ELF-1 (cell line): ENCODE measurements at places on chromosomes 7 and 10.

DNA sequence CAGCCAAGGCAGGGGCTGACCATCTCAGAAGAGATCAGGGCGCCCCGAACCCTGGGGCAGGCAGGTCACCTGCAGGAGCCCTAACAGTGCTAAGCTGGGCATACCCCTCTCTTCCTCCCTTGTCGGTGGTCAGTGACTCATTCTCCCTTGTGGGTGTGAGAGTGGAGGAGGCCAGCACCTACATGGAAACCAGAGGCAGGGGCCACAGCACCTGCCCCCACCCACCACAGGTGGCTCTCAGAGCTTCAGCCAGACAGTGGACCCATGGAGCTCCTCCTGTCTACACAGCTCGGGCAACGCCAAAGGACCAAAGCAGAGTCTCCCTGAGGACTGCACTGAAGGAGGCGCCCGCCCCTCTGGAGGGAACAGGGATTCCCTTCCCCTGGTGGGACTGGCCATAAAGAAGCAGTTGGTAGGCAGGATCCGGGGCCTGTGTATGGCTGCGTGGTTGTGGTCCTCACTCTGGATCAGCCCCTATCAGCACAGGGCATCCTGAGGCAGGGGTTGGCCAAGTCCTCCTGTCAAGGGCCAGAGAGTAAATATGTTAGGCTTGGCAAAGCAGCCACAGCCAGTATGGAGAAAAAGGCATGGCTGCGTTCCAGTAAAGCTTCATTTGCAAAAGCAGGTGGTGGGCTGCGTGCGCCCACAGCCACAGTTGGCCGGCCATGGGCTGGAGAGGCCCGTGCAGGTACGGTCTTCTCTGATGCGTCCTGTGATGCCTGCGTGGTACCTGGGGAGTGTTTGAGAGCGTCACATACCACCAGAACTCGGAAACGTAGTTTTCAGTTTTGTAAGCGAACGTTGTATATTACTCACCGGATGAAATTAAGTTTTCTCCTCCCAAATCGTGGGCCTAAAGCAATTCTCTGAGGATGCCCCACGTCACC lies 198.2 kb downstream of the EBF3 start:
- DNase-seq = no peak

DNA sequence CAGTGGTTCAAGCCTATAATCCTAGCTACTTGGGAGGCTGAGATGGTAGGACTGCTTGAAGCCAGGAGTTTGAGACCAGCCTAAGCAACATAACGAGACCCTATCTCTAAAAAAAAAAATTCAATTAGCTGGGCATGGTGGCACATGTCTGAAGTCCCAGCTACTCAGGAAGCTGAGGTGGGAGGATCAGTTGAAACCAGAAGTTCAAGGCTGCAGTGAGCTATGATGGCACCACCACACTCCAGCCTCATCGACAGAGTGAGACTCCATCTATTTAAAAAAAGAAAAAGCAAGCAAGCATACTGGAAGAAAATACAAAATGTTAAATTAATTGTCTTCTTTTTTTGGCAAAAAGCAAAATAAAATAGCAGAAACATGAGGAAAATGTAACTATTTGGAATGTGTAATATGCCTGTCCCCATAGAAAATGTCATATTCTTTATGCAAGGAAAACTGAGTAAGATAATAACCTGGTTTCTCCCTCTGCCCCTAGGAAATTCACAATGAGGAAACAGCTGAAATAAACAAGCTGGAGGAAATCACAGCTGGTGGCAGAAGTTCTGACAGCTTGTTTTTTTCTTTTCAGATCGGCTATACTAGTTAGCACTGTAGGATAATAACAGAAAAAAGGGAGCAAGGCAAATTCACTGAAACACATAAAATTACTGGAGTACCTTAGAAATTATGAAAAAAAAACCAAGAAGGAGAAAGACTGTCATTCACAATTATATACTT lies 48.5 kb downstream of the HERPUD2 start:
- no peak for DNase-seq

DNA sequence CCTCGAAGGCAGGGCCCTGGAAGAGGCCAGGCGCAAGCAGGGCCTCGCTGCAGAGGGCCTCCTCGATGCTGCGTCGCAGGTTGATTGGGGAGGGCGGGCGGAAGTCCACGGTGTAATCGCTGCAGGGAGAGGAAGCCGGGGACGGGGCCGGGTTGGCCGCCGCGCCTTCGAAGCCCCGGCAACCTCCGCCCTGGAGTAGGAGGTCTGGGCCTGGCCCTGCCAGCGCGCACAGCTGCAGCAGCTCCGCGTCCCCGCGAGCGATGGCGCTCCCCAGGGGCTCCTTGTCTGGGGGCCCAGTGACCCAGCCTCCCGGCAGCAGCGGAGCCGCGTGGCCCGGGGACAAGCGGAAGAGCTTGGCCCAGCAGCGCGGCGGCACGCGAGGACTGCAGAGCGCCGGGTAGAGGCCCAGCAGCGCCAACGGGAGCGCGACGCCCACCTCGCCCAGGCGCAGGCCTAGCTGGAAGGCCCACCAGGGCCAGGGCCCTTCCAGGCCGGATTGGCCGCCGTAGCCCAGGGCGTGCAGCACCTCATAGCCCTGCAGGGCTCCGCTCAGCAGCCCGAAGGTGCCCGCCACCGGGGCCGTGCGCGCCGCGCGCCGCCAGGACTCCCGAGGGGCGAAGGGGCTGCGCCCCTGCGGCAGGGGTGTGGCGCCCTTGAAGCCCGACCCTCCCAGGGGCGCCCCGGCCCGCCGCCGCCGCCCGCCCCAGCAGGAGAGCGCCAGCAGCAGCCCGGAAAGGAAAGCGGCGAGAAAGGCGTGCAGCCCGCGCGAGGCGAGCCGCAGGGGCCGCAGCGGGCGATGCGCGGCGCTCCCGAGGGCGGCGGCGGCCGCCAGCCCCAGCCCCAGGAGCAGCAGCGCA lies 7.8 kb upstream of the RBM28 start:
- DNase-seq = peak; percentile 63

DNA sequence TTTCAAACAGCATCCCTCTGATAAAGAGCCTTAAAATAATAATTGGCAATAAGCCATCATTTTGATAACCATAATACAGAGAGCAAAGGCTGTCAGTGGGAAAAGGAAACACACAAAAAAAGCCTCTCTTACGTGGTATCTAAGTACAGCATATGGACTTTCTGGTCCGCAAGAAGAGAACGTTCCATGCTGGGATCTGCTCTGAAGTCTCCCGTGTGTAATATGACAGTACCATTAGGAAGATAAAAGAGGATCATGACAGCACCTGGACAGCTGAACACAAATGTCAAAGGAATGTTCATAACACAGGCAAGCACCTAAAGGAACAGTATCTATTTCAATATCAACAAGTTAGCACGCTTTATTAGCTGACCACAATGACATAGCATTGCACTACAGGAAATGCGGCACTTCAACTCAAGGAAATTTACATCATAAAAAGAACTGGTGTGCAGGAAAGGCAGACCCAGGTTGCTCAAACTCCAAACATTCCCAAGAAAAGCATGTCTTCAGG lies 9.9 kb downstream of the DCLRE1A start:
- DNase-seq = peak; percentile 8

DNA sequence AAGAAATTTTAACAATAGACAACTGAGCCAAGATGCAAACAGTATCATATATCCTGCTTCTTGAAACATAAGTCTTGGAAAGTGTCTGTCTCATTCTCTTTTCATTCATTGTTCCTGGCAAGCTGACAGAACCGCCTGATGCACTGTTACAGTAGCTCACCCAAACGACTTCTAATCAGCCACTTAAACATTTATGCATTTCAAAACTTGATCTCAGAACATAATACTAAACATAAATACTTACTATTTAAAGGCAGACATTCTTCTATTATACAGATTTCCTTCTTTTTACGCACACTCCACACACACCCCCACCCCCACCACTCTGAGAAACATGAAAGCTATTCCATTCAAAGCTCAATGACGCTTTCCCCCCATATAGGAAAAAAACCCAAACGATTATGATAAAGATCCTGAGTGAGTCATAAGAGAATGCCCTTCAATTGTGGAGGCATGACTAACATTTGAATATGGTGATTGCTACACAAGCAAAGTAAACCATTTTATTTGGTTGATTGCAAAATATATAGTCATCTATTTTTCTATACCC lies 30.5 kb downstream of the SHTN1 start:
- no peak for DNase-seq
